Karpas-422 (cell line): ENCODE measurements at places on chromosomes 12 and 14.

- DNase-seq, result peak; percentile 84
Observed at GRCh38 chr14:67515386-67516079, 17.6 kb upstream of the PLEKHH1 start.

GRCh38 chr12:31471823-31472222 is 119.1 kb downstream of the DENND5B start:
- DNase-seq, result no peak

DNA sequence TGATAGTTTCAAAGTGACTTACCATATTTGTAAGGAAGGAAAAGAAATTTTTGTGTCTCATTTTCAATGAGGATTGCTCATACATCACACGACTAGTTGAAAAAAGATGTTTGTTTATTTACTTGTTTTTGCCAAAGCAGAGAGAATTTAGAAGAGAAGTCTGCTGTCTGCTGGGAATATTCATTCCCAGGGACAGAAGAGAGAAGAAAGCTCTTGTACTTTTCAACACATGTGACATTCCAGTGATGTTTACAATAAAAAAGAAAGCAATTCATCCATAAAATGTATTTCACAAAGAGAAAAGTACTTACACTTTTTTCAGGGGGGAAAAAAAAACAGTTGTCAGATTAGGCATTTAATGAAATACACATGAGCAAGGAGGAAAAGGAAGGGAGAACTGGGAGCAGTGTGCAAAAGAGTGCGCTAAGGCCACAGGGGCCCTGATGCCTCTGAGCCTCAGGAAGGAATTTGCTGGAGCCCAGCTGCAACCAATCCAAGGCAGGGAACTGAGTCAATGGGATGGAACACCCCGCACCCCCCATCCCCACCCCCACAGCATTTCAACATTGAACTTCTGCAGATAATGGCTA is 115.0 kb downstream of the RPAP3 start:
- DNase-seq, result no peak

DNA sequence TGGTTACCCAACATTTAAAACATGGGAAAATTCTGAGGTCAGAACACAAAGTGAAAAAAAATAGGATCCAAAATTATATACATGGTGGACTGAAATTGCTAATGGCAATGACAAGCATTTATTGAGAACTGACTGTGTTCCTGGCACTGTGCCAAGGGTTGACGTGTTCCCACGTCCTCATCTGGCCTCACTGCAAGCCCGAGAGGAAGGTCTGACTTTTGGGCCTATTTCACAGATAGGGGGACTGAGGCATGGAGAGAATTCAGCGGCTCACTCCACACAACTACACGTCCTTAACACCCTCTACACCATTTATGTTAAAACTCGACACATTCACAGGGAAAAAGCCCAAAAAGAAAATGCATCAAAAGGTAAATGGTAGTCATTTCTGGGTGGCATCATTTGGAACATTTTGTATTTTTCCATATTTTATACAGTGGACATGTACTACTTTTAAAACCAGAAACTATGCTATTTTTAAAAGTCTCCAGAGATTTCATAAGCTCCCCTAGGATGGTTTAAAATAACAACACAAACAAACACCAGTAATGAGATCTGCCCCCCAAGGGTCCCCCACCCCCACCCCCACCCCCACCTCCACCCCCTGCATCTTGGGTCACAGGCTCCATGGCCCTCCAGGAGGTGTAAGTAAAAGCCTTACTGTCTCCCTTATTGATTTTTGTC is 27.7 kb downstream of the CLMN start:
- peak; percentile 93 for DNase-seq

- no peak for DNase-seq
Observed at GRCh38 chr12:107138990-107139389, 45.6 kb upstream of the CRY1 start.

DNA sequence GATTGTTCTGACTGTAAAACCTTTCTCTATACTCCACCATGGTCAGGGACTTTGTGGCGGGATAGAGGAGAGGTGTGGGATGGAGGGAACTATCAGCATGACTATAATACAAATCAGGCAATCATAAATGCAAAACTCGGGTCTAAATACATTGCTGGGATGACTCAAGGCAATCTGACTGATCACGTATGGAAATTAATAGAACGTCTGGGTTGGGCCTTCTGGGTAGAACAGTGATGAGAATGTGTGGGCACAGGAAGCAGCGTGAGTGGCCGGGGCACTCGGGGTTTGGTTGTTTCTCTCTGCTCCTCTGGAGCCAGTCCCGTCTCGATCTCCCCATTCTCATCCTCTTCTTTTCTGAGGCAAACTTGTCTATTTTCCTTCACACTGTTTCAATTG is 485.8 kb downstream of the VRK1 start:
- DNase-seq, result peak; percentile 67

DNA sequence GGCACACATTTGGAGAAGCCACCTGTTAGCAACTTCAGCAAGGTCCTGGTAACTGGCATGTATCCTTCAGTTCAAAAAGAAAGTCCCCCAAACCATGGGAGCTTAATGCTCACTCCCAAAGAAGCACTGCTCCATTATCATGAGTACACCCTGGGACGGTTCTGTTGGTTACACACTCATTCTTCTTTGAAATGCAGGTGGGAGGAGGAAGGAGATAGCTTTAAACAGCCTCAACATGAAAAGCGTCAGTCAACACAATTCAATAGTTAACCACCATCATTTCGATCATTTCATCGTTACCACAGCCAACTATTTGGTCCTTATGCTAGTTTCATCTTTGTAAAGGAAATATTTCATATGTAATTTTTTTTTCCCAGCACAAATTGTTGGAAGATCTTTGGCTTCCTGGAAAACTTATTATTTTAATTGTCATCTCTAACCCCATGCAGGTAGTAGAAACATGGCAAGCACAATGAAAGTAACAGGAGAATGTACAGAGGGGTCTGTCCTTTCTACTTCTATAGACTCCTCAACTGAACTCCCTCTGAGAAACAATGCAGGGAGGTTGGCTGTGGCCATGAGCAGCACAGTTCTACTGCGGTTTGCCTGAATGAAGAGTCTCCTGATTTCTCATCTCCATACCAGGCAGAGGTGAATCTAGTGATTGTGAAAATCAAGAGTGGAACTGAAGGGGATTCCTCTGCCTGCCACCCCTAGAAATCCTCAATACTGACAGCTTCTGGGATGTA is 196.4 kb upstream of the FOXN3 start:
- no peak for DNase-seq

DNA sequence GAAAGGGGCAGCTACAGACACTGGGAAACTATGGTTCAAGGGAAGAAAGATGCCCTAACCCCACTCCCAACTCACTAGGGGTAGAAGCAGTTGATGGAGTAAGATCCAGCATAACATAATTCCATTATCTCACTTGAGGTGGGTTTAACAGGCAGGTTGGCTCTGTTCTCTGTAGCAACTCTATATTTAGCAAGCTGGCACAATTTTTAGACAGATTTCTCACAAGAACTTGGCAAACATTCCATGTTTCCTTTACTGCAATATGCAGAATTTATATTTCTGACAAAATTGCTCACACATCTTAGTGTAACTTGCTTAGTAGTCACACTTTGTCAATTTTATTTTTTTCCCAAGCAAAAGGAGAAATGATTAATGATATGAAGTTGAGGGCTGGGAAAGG is 475.4 kb downstream of the RMST start:
- no peak for DNase-seq
